ENCODE measurements at places on chromosomes 11 and 22.
A peak's percentile ranks its signal among the peaks of the same experiment; 100 is the strongest.

DNA sequence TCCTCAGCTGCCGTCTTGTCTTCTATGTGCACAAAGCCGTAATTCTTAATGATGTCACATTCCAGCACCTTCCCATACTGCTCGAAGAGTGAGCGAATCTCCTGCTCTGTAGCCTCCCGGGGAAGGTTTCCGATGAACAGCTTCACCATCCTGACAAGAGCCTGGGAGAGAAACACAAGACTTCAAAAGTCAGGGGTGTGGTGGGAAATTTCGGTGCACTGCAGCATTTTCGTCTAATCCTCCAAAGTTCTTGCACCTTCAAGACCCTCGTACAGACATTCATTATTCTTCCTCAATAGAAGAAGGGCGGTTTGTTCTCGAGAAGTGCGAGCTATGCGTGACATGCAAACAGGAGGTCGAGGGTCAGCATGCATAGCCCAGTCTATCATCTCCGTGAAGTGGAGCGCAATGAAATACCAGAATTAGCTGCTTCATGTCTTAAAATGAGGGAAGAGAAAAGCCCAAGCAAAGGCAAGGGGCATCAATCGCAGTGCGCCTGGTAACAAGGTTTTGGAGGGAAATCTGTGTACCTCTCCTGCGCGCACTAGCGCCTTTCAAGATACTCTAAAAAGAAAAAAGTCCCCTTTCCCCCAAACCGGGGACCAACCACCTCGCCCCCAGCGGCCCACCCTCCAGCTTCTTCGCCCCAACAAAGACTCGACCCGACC is 622 bp downstream of the RBM4B start:
- DNase-seq, result peak; percentile 11

GRCh38 chr22:39306456-39307361 is 12.7 kb downstream of the RPL3 start:
- DNase-seq, result no peak

GRCh38 chr11:107956543-107956942 is 28.3 kb downstream of the RAB39A start:
- DNase-seq, result no peak

DNA sequence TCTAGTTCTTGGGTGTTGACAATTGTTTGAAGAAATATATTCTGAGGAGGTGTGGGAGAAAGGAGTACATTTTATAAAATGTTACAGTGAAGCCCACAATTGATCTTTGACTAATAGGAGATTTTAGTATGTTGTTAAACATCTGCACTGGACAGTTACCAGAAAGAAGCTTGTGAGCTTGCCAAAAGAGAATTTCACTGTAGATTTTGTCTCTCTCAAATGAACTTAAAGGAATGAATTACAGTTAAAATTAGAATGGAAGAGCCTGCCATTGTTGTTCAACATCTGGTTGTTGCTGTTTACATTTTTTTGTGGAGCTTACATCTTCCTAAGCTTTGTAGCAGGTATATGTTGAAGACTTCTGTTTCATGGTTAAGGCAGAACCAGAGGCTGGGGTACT is 620.5 kb upstream of the CCDC179 start:
- DNase-seq, result no peak

Measured in tibial nerve (tissue), 4 donors.